Activated naive CD8-positive, alpha-beta T cell treated with anti-CD3 and anti-CD28 coated beads, Interleukin-2, amount 50 U/mL, for 16 hours (primary cell): ENCODE measurements at places on chromosomes 1 and 21.

DNA sequence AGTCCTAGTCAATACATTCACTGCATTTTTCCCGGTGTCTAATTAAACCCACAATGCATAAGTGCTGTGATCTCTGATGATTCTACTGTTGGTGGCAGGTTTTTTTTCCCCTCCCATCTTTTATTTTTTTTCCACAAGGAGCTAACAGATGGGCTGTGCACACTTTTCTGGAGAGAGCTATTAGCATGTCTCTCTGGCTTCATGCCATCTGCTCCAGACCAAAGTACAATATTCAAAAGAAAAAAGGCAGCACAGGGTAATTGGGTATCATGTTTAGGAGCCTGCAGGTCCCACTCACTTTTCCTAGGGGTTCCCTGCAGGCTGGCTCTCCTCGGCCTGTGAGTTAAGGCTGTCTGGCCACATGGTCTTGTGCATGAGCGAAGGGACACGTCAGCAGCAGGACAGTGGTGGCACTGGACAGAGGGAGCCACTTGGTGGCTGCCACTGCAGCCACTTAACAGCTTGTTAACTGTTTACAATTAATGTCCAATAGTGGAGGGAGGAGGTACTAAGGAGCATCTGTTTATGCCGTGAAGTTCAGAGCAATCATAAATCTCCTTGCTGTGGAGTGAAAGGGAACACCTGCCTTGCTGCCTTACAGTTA is 53.5 kb upstream of the C8B start:
- no peak for DNase-seq

DNA sequence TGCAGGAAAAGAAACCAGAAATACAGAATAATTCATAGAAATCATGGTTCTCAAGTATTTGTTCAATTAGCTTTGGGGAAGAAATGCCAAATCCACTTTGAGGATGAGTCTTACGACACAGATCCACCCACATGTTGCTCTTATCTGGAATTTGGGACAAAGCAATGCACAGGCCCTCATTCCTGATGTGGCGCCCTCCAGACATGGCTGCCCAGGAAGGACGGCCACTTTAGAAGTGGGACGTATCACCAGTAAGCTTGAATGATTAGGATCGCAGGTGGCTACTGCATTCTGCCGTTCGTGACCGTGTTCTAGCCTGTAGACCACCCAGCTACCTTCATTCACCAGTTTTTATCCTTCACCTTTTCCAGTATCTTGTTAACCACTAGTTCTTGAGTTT is 20.1 kb upstream of the NCMAP start:
- no peak for DNase-seq

- DNase-seq, result no peak
These were observed 48.0 kb downstream of the MAN1C1 start for GRCh38 chr1:25664357-25665199.

DNA sequence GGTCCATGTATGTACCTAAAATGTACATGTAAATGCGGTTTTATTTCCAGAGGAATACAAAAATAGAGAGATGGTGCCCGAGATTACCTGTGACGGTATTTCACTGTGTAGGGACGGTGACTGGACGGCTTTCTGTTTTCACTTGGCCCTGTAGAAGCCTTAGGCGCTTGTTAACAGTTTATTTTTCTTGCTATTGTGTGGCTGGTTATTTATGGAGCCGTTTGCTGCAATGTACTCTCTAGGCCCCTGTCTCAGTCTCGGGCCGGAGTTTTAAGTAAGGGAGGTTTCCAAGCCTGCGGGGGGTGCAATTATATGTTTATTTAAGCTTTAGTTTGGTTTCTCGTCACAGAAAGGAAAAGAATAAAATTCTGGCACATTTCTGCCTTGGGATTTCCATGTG is 413 bp downstream of the EFCAB7 start:
- DNase-seq, result no peak

DNA sequence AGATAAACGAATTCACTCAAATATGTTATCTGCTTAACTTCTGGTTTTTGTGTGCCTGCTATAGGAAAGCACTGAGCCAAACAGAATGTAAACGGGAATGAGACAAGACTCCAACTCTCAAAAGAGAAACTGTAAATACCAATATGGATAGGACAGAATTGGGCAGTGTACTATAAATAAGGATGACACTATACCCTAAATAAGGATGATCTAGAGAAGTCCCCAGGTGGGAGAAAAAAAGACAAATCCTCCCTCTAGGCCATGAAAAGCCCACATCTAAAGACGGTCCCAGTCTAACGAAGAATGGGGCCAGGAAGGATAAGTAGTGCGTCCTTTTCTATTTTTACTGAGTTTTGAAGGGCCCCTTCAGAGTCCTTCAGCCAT is 1.5 kb upstream of the GABPB2 start:
- no peak for DNase-seq

- DNase-seq, result no peak
These were observed 3.9 kb downstream of the ELK4 start for GRCh38 chr1:205627956-205628355.

- DNase-seq, result no peak
These were observed 992 bp upstream of the C1QA start for GRCh38 chr1:22635436-22635835.

GRCh38 chr1:166032572-166033371 is 134.0 kb downstream of the FAM78B start:
- DNase-seq, result no peak

DNA sequence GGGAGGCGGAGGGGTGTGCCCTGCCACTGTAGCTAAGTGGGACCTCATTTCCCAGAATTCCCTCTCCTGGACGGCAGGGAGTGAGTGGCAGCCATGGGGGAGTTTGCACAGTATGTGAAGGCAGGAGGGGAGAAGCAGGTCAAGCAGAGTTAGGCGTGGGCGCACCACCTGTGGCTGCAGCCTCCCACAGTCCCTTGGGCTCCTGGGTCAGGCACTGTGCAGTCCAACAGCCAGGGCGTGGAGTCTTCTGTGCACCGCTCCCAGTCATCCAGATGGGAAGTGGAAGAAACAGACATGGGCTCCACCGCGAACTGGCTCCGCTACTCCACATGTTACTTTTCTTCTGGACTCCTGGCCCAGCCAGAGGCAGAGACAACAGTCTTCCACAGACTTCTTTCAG is 85.4 kb upstream of the TIAM1 start:
- DNase-seq, result no peak

GRCh38 chr1:203796236-203796605 is 798 bp downstream of the ZBED6 start:
- DNase-seq, result no peak

- no peak for DNase-seq
These were observed 19.4 kb upstream of the TENT5B start for GRCh38 chr1:27032119-27032461.

DNA sequence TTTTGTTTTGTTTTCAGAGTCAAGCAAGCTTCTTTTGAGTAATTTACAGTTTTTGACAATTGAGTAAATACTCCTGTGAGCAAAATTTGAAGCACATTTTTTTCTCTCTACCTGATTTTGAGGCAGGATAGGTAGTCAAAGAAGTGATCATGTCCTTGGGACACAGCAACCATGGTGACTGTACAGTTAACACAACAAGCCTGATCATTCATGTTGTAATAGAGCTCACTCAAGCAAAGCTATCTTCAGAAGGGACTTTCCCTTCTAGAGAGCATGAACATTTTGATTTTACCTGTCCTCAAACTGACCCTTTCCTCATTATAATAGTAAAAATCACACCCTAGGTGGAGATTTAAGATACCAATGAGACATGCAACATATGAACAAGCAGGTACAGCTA is 126.5 kb upstream of the KCNK1 start:
- no peak for DNase-seq

GRCh38 chr1:113456967-113457366 is 66.7 kb downstream of the MAGI3 start:
- DNase-seq, result no peak

DNA sequence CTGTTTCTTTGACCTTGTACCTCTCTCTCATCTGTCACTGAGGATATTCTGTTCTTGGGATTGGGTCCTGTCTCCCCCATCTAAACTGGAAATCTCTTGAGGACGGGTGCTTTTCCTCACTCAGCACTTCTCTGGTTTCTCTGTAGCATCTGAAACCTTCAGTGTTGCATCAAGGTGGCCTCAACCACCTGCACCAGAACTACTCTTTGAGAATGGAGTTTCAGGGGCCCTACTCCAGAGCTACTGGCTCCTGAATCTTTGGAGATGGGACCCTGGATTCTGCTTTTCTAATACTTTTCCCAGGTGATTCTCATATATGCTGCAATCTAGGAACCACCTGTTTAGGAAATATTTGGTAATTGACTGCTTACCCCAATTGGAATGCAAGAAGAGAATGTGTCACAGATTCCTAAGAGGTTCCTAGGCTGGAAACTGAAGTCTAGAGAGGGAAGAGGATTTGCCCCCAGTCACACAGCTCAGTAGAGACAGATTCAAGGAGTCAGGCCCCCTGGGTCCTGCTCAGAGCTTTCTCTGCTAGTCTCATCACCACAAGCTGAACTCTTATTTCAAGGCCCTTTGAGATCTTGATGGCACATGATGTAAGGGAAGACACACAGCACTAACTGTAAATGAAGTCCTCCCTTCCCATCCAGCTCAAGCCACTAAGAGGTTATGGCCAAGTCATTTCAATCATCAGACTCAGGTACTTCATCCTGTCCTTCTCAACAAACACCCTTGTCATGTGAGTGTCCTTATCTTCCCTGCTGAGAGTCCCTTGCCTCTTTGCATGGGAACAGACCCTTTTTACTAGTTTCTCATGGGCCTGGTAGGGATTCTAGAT is 48.7 kb downstream of the EIF2D start:
- no peak for DNase-seq

DNA sequence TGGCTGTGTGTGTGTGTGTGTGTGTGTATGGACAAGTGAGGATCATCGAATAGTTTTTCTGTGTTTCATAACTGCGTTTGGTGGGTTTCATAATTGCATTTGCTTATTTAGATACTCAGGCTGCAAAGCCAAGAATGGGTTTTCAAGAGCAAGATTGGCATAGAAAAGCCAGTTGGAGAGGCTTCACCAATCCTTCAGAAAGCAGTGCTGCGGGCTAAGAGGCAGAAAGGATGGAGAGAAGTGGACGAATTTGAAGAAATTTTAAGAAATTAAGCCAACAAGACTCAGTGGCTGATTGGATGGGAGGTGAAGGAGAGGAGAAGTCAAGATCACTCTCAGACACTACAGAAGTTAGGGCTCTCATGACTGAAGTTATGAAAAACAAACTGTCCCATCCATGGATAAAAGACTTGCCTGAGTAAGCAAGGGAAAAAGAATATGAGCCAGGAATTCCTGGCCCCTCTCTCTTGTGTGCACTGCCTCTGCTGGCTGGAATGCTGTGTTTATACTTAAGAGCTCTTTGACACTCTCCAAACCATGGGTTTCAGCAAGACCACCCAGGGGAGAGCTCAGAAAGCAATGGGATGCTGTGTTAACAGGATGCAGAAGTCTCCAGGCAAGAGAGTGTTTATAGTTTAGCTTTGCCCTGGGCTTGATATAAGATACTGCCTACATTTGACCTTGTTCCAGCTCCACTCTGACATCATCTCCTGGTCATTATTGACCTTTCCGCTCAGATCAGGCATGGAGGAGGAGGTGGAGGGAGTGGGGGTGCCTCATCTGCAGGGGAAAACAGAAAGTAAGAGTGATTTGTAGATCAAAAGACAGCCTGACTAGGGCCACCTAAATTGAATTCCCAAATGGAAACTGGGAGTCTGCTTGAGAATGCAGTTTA is 232.0 kb upstream of the PLXNA2 start:
- DNase-seq, result no peak

DNA sequence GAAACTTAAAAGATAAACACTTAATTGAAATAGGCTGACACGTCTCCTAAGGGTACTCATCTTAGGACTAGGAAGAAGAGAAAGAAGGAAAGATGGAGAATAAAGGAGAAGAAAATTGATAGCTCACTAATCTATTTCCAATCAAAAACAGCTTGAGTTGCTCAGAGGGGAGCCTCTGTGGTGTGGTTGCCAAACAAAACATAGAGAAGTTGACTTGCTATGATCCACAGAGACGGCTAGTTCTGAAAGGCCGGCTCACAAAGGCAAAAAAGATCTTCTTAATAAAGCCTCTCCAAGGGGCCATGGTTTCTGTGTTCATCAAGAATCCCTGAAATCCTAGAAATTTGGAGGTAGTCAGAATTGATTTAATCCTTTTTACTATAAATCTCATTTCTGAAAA is 644.1 kb downstream of the LMO4 start:
- no peak for DNase-seq

- DNase-seq, result no peak
These were observed 302.1 kb upstream of the SGIP1 start for GRCh38 chr1:66231681-66232463.

DNA sequence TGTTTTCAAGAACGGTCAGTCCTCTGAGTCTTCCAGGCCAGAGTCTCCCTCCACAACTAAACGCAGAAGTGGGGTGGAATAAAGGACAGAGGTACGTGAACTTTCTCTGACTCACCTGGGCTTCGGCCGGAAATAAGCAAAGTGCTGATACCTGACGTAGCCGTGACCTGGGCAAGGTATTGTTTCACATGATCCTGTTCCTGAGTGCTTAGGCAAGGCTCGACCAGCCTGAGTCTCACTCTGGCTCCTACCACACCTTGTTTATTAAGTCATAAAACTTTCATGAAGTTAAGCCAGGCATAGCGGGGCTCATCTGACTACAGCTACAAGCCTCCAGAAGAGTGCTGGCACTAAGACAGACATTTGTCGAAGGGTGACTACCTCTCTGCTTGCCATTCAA is 327.5 kb downstream of the SETD4 start:
- no peak for DNase-seq

DNA sequence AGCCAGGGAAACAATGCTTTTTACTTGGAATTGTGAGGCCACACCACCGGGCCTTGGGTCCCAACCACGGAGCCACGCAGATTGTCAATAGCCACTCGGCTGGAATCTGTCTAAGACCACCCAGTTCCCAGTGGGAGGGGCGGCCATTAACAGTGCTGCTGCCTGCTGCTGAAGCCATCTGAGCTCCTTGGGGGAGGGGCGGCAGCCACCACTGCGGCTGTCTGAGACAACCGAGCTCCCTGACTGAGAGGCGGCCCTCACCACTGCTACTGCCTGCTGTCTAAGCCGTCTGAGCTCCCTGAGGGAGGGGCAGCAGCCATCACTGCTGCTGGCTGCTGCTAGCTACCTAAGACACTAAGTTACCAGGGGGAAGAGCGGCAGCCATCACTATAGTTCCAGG is 64.3 kb downstream of the DMRTA2 start:
- DNase-seq, result no peak

DNA sequence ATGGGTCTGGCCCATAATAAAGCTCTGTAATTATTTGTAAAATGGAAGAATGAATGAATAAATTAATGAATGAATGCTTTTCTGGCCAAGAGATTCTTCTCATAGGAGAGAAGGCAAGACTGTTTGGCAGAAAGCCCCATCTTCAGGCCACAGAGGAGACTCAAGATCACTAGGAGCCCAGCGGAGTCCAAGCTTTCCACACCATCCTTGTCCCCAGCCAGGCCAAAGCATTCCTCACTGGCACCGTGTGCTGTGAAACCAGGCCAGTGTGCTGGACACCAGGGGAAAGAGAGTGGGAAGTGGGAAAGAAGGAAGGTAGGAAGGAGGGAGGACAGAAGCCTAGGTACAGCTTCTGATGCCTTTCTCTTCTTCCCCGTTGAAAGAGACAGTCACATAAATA is 86.4 kb downstream of the PLXNA2 start:
- DNase-seq, result no peak

DNA sequence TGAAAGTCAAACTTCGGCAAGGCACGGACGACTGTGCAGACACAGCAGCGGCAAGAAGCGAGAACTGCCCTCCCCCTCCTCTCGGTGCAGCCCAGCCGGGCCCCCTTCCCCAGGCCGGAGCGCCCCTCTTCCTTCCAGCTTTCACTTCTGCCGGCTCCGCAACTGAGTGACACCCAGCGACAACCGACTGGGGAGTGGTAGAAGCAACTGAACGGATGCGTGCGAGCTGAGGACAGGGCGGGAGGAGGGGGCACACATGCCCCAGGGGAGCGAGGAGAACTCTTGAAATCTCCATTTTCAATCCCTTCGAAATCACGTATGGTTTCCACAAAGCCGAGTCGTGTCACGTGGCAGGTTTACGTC is 146.6 kb downstream of the PGBD5 start:
- no peak for DNase-seq
